Stimulated activated naive CD4-positive, alpha-beta T cell (primary cell): ENCODE measurements at places on chromosomes 1 and 21.

- DNase-seq: no peak
Observed at GRCh38 chr21:41965045-41965444, 11.2 kb upstream of the C2CD2 start.

DNA sequence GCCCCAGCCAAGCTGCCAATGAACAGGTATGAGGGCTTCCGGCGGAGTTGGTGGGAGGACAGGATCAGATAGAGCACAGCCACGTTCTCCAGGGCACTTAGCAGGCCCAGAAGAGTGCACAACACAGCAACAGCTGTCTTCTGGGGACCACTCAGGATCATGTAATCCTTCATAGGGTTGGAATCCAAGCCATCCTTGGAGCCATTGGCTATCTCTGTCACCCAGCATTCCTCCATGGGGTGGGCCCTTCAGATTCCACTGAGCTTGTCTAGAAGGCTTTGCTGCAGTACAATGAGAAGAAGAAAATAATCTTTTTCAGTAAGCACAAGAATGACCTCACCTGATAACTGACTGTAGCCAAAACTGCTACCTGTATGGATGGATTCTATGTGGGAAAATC lies 7.3 kb upstream of the FUCA1 start:
- DNase-seq: no peak

DNA sequence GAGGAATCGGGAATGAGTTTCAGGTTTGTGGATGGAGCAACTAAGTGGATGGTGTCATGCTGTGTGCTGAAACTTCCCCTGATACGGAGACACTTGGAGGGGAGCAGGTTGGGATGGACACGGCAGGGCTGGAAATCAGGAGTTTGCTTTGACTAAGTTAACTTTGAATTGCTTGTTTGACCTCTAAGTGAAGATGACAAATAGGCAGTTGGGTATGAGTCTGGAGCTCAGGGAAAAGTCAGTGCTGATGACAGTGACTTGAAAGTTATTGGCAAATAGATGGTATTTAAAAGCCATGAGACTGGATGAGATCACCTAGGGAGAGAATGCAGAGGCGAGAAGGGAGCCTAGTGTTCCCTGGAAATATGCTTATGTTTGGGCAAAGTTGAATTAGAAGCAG lies 12.8 kb upstream of the ZSCAN20 start:
- DNase-seq: no peak

- peak; percentile 27 for DNase-seq
Observed at GRCh38 chr1:111227851-111228747, 586 bp downstream of the CHI3L2 start.

- no peak for DNase-seq
Observed at GRCh38 chr1:234262754-234263105, 110.5 kb upstream of the COA6 start.

DNA sequence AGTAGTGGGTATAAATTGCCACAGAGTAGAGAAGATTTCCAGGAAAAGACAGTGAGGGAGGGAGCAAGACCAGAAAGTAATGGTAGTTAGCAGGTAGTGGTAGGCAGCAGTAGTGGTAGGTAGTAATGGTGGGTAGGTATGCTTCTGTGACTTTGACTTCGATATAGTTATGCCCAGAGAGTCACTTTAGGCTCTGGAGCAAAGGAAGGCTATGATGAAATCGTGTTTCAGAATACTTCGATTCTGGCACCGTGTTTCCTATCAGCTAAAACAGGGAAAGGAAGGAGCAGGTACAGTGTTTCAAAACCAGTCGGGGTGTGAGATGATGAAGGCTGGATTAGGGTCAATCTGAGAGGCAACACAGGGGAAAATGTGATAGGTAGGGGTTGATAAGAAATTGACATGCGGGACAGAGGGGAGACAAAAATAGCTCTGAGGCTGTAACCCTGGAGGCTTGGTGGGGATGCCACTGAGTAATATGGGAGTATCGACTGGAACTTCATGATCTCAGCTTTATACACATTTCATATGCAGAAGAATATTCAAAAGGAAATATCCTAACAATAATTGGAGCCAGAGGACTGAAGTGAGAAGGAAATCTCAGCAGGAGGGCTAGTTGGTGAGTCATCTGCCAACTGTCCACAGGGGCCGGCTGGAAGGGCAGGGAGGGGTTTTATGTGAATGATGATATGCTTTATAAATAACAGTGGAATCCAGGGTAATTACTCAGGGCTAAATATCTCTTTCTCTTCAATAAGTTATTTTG lies 25.2 kb upstream of the TRIM45 start:
- no peak for DNase-seq

DNA sequence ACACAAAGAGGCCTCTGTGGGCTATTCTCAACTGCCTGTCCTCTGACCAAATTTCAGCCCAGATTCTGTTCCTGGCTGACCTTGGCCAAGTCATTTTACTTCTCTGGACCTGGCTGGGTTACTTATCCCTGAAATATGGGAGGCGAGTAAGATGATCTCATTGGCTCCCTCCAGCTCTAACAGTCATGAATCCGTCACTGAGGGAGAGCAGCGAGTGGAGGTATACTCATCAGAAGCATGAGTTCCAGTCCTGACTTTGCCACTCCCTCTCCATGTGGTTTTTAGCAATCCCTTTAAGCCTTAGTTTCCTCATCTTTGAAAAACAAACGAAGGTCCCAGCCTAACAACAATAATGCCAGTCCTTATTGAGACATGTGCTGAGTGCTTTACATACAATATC lies 63.5 kb downstream of the CCDC185 start:
- DNase-seq: no peak

- no peak for DNase-seq
Observed at GRCh38 chr1:6508154-6508815, 16.8 kb upstream of the PLEKHG5 start.

DNA sequence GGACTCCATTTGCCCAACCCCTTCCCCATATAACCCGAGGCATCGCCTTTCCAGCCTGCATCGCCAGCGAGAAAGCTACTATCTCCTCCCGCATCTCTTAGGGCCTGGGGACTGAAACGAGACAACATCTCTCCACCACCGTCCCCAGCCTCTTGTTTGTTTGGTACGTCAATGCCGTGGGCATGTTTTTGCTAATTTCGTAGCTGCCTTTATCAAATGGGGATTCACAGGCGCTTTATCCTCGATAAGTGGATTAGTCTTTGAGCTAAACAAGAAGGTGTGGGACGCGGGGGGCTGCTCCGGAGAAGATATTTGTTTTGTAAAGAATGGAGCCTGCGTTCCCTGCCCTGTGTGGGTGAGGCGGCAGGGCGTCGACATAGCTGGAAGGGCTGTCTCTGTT lies 91.6 kb downstream of the PAX7 start:
- no peak for DNase-seq

DNA sequence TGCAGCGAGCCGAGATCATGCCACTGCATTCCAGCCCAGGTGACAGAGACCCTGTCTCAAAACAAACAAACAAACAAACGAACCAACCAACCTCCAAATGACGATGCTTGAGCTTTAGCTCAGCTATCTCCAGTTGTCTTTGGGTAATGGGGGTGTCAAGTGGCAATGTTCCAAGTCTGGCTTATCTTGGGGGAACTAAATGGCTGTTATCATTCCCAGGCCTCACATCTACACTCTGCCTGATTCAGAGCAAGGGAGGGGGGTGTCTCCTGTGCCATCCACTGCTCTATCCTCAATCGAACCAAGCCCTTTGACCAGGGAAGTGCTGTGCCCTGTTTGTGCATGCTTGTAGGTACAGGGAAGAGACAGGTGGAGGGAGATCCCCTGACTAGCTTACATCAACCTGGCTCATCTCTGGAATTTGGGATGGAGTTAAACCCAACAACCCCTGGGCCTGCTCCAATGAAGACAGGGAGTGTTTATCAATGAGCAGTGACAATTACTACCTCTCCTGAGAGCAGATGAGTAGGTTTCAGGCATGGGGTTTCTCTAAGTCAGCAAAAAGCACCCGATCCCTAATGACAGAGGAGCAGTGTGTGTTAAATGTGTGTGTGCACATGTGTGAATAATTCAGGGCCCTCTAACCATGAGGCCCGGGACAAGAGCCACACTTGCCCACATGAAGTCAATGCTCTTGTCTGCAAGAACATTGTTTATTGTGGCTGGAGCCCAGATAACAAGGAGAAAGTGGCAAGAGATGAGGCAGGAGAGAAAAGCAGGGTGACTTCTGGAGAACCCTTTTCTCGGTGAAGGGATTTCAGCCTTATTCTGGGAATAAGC lies 20.3 kb upstream of the IL6R start:
- DNase-seq: no peak

DNA sequence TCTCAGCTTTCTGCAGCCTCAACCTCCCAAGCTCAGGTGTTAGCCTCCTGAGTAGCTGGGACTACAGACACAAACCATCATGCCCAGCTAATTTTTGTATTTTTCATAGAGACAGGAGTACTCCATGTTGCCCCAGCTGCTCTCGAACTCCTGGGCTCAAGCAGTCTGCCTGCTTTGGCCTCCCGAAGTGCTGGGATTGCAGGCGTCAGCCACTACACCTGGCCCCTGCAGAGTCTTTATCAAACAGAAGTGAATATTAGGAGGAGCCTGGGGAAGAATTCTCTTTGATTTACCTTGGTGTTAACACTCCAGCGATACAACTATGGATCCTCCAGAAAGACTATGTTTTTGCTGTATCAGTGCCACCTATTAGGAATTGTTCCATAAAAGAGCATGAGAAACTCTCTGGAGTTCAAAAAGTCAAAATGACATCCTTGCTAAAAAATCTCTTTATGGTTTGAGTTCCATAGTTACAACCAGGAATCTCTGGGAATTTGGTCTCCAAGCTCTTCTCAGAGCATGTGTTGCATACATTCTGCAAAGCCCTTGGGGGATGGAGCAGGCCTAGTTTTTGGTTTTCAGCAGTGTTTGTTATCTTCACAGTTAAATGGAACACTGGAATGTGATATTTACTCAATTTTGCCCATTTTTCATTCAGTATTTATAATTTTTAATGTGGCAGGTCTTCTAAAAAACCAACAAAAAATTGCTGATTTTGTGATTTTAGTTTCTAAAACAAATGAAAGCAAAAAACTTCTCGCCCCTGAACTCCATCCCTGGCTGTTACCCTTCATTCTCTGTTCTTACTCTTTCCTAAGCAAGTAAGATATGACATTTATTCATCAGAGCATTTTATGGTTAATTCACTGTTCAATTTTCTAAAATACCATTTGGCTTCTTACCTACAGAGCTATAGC lies 77.3 kb downstream of the OLFML2B start:
- no peak for DNase-seq

DNA sequence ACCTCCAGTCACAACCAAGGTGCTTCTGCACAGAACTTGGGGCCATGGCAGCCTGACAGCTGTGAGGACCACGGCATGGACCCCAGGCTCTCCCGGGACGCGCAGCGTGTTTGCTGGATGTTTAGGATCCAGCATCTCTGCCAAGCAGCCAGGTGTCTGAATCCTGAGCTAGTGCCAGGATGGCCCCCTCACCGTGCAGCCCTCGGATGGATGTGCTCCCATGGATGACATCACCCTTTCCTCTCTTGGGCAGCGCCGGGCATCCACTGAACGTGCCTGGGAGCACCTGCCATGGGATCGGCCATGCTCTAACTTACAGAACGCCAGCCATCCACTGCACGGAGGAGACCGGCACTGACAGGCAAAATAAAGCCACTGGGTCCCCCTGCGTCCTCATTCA lies 53.9 kb downstream of the PRDM15 start:
- DNase-seq: no peak

DNA sequence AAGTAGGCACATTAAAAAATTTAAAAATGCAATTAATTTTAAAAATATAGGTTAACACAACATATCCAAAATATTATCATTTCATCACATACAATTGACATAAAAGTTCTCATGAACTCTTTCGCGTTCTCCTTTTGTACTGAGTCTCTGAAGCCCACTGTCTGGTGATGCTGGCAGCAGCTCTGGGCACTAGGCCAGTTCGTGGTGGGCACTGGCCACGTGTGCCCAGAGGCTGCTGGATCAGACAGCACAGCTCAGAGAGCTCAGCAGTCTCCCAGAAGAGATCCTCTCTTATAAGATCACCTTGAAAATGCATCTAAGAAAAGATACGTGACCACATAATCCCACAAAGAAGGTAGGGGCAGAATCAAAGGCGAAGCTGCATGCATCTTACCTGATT lies 9.9 kb downstream of the CEP104 start:
- no peak for DNase-seq

DNA sequence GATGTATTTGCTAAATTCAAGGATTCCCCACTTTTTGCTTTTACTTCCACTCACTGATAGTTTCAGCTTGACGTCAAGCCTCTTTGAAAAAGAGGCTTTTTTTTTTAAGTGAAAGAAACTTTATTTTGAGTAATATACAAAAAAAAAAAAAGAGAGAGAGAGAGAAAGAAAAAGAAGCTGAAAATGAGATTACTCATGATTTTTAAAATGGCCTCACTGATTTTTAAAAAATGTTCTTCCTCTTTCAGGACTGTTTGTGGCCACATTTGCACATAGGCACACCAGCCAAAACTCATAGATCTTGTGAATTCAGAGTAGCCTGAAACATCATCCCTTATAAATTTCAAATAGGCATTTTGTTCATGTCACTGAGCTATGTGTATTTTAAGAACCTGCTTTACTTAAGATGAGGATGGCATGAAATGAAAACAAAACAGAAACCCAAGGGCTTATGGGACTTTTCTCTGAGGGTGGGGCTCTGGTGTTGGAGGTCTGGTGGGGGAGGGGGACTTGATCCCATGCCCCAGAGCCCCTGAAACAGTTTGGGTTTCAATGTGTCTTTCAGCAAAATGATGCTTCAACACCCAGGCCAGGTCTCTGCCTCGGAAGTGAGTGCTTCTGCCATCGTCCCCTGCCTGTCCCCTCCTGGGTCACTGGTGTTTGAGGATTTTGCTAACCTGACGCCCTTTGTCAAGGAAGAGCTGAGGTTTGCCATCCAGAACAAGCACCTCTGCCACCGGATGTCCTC lies 6.1 kb downstream of the ATF3 start:
- DNase-seq: no peak

DNA sequence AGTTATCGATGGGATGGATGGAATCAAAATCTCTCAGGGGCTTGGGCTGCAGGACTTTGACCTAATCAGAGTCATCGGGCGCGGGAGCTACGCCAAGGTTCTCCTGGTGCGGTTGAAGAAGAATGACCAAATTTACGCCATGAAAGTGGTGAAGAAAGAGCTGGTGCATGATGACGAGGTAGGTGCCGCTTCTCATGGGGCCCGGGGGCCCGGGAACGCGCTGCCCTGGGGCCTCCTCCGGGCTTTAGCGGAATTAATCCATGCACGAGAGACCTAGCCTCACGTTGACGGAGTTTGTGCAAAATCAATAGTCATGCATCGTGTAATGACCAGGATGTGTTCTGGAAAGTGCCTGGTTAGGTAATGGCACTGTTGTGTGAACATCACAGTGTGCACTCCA lies 43.8 kb downstream of the FAAP20 start:
- DNase-seq: no peak

- no peak for DNase-seq
Observed at GRCh38 chr1:204396015-204396583, 15.5 kb downstream of the PPP1R15B start.

GRCh38 chr1:61782771-61783170 lies 40.5 kb downstream of the PATJ start:
- DNase-seq: peak; percentile 92

GRCh38 chr1:99851850-99852454 lies 1.8 kb downstream of the AGL start:
- no peak for DNase-seq
